Activated CD4-positive, alpha-beta memory T cell treated with anti-CD3 and anti-CD28 coated beads for 36 hours (primary cell): ENCODE measurements at places on chromosomes 11 and 22. TPM values are rescaled to one million over a fixed set of nuclear protein-coding genes. Genes with fewer than 3 reads are reported as not detected.

Gene ARHGAP42
- total RNA-seq = not detected

Gene UCP2
- 461 TPM for total RNA-seq

Gene KCNJ5
- total RNA-seq = not detected

GRCh38 chr11:60924110-60924905 lies at the start of gene TMEM132A:
Gene TMEM132A (plus strand): TSS chr11:60924460. CDS start chr11:60924634, 174 bp downstream.
- DNase-seq = no peak

- peak; percentile 88 for DNase-seq
Observed at GRCh38 chr11:77151804-77152509, 23.9 kb downstream of the MYO7A start.

Gene CHRNA10
- total RNA-seq = 1.0 TPM

- no peak for DNase-seq
Observed at GRCh38 chr22:34236527-34236926, 316.3 kb upstream of the LARGE1 start.

Gene KRTAP5-8
- not detected for total RNA-seq

DNA sequence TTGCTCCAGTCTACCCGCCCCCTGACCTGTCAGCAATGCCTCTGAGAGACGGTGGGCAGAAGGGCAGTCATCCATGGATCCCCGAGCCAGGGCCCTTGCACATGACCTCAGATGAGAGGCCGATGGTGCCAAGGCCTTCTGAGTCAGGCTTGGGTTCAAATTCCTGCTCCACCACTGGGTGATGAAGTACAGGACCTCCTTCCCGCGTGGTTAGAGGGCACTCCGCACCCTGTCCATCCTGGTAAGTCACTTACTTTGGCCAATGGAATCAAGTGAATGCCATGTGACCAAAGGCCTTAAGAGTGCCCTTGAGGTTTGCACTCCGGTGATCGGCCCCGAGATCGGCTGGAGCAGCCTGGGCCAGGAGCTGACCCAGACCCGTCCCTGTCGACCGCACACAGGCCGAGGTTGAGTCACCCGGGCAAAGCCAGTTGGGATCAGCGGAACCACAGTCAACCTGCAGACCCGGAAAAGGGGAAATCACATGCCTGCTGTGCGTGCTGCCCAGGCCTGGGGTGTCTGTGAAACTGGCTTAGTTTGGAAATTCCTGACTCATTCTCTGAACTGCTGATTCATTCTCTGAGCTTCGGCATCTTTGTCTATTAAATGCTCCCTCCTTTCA lies 48.9 kb downstream of the RTL6 start:
- no peak for DNase-seq

GRCh38 chr22:23384431-23384830 lies 195.7 kb downstream of the IGLL1 start:
- no peak for DNase-seq

- DNase-seq = no peak
Observed at GRCh38 chr22:29147331-29147899, 58.3 kb upstream of the EMID1 start.

- DNase-seq = no peak
Observed at GRCh38 chr11:86687185-86687778, 14.9 kb upstream of the ME3 start.

Gene GLB1L2
- total RNA-seq = 4.1 TPM

Gene TTC36
- not detected for total RNA-seq

DNA sequence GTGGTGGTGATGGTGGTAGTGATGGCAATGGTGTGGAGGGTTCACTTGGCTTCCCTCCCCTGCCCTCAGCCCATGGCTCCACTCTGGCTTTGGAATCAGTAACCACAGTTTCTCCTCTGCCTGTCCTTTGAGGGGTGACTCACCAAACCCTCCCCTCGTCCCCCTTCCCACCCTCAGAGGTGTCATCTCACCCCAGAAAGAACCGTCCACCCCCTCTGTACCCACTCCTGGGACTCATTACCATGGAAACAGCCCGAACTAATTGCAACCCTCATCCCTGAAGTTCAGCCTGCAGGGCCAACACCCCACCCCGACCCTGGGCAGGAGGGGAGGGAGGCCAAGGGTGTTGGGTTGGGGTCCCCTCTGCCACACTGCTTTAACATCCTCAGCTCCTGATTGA lies 26.6 kb downstream of the PHLDB1 start:
- DNase-seq = no peak

- no peak for DNase-seq
Observed at GRCh38 chr11:64784813-64785581, 6.7 kb upstream of the SF1 start.

DNA sequence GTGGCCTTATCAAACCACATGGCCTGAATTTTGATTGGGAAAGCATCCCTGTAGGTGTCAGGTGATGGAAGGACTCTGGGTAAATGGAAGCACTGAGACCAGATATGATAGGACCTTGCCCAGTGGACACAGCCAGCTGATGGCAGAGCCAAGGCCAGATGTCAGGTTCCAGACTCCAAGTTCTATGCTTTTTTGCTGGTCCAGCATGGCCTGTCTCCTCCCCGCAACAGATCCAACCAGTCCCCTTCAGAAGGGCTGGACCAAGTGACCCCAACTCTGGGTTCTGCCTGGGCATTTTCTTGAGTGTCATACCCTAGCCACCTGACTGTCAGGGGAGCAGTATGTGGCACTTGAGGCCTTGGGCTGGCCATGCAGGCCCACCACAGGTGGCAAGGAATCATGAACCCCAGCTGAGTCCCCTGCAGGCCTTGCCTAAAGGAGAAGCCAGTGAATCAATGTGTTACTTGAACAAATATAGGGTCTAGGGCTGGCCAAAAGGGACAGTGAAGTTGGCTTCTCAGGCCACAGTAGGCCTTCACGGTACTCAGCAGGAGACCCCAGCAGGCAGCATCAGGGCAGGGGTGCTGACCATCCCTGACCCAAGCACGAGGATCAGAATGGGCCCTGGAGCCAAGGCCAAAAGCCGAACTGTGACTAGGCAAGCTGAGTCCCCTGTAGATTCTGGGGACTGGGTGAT lies 27.1 kb downstream of the KCNQ1OT1 start:
- DNase-seq = peak; percentile 3

- DNase-seq = no peak
Observed at GRCh38 chr22:39277142-39277607, 32.4 kb upstream of the PDGFB start.

Gene LARGE1
- total RNA-seq = 0.81 TPM
